ENCODE measurements at places on chromosomes 6 and 20.

DNA sequence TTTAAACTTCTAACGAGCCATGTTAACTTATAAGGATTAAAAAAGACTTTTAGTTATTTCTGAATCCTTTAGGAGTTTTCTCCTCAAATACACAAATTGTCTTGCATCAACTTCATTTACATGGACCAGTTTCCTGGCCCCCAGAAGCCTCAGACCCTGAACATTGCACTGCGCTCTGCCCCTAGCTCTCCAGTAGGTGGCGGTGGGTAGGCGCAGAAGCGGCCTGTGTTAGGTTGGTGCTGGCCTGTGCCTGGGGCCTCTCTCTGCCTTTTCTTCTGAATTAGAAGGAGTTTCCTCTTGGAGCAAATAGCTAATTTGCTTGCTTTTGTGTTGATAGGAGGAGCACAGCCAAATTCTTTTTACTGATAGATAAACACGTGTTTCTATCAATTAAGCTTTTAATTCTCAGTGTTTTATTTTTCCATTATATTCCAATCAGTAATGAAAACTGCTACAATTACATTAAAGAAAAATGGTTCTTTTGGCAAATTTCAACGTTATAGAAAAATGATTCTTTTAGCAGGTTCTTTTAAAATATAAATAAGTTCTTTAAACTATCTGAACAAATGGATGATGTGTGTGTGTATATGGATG lies 44.4 kb downstream of the DTD1 start:
- DNase-seq = peak; percentile 57

DNA sequence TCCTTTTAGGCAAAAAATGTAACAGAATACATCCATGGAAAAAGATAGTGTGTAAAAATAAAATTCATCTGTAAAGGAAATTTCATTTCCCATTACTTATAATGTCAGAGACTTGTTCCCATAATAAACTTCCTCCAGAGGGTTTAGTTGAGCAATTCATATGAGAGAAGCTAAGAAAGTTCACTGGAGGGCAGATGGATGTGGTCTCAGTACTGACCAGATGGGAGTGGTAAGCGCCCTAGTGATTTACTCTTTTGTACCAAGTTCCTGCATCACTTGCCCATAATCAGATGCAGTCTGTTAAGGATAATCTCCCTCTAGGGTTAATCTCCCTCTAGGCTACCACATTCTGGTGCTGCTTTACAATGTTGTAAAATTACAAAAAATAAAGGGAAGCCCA lies 61.7 kb downstream of the ESF1 start:
- DNase-seq = no peak

- no peak for DNase-seq
Measured at GRCh38 chr6:160029525-160029924, 60.6 kb downstream of the IGF2R start.

DNA sequence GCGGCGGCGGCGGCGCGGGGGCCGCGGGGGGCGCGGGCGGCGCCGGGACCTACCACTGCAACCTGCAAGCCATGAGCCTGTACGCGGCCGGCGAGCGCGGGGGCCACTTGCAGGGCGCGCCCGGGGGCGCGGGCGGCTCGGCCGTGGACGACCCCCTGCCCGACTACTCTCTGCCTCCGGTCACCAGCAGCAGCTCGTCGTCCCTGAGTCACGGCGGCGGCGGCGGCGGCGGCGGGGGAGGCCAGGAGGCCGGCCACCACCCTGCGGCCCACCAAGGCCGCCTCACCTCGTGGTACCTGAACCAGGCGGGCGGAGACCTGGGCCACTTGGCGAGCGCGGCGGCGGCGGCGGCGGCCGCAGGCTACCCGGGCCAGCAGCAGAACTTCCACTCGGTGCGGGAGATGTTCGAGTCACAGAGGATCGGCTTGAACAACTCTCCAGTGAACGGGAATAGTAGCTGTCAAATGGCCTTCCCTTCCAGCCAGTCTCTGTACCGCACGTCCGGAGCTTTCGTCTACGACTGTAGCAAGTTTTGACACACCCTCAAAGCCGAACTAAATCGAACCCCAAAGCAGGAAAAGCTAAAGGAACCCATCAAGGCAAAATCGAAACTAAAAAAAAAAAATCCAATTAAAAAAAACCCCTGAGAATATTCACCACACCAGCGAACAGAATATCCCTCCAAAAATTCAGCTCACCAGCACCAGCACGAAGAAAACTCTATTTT lies 2.0 kb downstream of the FOXC1 start:
- peak; percentile 41 for DNase-seq

DNA sequence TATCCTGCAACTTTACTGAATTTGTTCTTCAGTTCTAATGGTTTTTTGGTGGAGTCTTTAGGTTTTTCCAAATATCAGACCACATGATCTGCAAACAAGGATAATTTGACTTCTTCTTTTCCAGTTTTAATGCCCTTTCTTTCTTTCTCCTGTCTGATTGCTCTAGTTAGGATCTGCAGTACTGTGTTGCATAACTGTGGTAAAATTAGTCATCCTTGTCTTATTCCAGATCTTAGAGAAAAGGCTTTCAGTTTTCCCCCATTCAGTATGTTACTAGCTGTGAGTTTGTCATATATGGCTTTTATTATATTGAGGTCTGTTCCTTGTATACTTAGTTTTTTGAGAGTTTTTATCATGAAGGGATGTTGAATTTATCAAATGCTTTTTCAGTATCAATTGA lies 4.3 kb downstream of the MICA start:
- DNase-seq = no peak

DNA sequence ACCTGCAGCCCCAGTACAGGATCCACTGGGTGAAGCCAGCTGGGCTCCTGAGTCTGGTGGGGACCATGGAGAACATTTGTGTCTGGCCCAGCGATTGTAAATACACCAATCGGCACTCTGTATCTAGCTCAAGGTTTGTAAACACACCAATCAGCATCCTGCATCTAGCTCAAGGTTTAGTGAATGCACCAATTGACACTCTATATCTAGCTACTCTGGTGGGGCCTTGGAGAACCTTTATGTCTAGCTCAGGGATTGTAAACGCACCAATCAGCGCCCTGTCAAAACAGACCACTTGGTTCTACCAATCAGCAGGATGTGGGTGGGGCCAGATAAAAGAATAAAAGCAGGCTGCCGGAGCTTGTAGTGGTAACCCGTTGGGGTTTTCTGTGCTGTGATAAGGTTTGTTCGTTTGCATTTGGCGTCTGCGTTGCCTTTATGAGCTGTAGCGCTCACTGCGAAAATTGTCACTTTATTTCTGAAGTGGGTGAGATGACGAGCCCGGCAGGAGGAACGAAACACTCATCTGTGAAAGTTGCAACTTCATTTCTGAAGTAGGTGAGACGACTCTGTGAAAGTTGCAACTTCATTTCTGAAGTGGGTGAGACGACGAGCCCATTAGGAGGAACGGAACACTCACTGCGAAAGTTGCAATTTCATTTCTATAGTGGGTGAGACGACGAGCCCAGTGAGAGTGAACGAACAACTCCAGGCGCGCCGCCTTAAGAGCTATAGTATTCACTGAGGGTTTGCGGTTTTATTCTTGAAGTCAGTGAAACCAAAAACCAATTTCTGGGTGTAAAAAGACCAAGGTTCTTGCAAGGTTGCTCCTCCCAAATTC lies 31.1 kb downstream of the SERPINB6 start:
- DNase-seq = no peak

- no peak for DNase-seq
Measured at GRCh38 chr6:96545882-96546281, 17.0 kb upstream of the FHL5 start.

GRCh38 chr20:61437280-61438206 lies 185.5 kb downstream of the CDH4 start:
- no peak for DNase-seq

DNA sequence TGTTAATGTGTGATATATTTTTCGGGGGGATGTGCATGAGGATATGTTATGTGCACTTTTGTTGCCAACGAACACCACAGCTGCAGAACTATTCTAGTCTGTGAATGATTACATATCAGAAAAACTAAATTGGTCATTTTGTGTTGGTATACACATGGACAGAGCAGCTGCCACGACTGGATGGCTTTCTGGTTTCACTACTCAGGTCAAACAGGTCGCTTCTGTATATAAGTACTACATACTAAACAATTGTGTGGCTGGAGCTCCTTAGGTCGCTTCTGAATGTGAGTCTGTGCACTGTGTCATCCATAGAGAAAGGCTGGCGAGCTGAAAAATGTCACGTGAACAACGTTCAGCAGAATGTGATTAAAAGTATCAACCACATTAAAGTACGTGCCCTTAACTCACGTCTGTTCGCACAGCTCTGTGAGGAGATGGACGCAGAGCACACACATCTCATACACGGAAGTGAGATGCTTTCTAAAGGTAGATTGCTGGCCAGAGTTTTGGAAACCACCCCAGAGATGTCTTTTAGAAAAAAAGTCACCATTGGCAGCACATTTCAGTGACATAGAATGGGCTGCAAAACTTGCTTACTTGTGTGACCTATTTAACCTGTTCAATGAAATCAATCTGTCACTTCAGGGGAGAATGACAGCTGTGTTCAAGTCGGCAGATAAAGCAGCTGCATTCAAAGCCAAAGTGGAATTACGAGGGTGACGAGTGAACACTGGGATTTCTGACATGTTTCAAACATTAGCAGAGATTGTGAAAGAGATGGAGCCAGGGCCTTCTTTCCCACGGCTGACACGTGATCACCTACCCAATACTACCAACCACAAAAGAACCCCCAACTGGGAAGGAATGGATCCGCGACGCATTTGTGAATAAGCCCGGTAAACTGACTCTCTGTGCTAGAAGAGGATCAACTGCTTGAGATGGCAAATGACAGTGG lies 176.6 kb downstream of the PDE10A start:
- DNase-seq = no peak

DNA sequence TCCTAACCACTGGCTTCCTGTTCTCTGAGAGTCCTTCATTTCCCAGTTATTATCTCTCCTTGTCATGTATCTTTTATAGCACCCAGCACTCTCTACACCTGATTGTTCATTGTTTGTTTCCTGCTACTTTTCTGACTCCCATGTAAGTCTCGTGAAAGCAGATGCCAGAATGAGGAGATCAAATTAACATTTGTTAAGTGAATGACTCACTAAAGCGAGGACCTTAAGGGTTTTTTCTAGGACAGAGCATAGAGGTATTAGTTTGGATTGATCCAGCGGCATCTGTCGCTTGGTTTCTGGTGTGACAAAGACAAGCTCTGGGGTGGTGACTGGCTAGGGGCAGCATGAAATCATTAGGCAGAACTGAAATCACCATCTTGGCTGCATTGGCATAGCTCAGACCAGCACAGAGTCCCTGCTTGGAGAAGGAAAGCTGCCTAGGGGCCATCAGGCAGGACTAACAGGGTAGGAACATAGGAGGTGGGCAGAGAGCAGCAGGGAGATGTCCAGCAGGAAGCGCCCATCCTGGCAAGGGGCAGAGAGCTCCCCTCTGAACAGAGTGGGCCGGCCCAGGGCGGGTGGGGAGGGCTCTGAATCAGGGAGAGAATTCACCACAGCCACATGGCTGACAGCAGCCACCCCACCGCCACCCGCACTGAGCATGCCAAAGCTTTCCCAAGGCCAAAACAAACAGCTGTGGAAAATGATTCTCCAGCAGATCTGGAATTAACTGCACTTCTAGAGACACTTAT lies 97.1 kb upstream of the CEP85L start:
- peak; percentile 96 for DNase-seq

- no peak for DNase-seq
Measured at GRCh38 chr6:109496036-109496772, 13.2 kb upstream of the ZBTB24 start.

- no peak for DNase-seq
Measured at GRCh38 chr6:125839471-125839870, 48.7 kb downstream of the NCOA7 start.

GRCh38 chr6:69861986-69862385 lies 4.4 kb upstream of the COL19A1 start:
- DNase-seq = no peak

DNA sequence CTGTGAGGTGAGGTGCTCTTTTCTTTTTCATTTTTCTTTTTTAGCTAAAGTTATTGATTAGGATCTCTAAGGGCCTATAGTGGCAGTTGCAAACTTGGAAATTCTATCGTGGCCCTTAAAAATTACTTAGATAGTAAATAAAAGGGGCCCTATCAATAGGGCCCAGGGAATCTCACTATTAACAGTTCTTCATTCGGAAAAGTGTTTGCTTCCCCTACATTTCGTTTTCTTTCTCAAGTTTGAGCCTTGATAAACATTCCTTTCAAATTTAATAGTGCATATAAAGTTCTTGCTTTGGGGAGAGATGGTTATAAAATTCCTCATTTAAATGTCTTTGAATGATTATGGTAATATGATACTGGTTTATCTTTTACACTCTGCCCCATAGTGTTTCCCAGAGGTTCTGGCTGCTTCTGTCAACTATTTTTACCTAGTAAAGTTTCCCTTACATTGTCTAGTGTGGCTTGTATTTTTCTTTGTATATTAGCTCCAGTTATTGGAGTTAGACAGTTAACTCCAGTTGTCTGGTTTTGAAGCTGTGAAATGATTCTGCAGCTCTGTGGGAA lies 70.4 kb upstream of the GLP1R start:
- no peak for DNase-seq

DNA sequence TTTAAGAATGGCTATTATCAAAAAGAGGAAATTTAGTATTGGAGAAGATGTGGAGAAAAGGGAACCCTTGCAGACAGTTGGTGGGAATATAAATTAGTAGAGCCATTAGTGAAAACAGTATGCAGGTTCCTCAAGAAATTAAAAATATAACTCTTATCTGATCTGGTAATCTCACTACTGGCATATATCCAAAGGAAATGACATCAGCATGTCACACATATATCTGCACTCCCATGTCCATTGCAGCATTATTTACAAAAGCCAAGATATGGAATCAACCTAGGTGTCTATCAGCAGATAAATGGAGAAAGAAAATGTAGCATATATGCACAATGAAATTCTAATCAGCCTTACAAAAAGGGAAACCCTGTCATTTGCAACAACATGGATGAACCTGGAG lies 2.6 kb downstream of the SIRPG start:
- no peak for DNase-seq

DNA sequence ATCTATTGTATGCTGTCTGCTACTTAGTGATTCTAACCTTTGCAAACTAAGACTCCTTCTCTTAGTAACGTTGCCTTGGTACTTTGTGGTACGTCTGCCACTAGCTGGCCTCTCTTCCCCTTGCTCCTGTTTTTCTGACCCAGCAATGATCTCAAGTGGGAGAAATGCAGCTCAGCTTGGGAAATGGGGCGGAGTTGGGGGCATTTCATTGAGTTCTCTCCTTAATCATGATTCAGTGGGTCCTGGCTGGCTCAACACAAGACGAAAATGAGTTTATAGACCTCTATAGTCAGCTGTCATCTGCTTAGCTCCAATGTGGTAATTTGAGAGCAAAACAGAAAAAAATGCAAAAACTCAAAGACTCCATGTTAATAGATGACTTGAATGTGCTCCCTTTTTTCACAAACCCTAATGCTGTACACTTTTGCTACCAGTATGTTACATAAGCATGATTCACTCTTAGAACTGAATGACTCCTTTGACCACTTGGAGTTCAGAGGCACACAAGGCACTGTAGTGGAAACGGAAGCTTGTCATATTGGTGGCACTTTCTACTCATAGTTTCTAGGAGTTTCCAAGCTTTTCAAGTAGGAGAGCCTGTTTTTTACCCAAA lies 55.3 kb upstream of the SOX4 start:
- no peak for DNase-seq

DNA sequence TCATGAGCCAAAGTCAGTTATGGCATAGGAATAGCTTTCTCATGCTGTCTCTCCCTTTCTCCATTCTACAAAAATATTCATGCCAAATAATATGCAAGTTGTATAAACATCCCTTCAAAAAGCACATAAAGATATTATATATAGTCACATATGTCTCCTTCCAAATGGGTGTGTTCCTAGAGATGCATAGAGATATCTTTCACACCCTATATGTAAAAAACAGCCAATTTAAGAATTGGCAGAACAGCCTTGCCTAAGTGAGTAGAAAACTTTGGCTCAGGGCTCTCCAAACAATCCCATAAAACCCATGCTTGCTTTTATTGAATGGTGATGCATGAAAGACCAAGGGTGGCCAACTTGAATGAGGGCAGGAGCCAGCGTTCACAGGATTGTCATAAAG lies 274.7 kb upstream of the SUPT3H start:
- DNase-seq = no peak

Measured in NCI-H2029 (cell line).